ENCODE measurements at places on chromosomes 6 and 20.

GRCh38 chr6:143333081-143333480, 117.4 kb downstream of the ADAT2 start:
- DNase-seq = no peak

DNA sequence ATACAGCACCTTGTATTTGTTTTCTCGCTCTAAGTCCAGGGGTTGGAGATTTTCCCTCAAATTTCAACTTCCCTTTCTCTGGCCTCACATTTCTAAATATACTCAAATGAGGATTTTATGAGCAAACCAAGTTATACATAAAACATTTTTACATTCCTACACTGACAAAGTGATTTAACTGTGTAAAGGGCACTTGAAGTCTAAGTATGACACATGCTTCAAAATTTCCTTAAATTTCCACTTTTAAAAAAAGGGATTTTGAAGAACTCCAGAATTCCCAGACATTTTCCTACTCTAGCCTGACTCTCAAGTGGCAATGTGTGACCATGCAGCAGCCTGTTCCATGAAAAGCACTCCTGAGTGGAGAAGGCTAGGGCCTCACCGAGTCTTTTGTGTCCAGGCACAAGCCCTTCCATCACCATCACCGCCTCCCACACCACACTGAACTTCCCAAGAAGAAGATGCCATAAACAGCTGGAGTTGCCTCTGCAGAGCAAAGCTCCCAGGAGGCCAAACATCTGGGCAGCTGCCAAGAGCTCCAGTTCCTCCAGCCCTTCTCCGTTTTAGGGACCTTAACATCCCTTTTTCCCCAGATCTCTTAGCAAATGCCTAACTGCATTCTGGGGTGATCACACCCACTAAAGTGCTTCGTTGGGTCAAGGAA, 68.9 kb downstream of the NCR2 start:
- DNase-seq = no peak

DNA sequence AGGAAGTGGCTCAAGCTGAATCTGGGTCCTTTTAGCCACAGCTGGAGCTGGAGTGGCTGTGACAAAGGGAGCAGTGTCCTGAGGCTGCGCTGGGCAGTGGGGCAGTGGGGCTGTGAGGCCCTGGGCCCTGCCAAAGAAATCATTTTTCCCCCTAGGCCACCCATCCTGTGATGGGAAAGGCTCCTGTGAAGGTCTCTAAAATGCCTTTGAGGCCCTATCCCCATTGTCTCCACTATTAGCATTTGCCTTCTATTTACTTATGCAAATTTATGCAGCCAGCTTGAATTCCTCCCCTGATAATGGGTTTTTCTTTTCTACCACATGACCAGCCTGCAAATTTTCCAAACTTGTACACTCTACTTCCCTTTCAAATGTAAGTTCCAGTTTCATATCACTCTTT, 539.2 kb downstream of the MEI4 start:
- no peak for DNase-seq

DNA sequence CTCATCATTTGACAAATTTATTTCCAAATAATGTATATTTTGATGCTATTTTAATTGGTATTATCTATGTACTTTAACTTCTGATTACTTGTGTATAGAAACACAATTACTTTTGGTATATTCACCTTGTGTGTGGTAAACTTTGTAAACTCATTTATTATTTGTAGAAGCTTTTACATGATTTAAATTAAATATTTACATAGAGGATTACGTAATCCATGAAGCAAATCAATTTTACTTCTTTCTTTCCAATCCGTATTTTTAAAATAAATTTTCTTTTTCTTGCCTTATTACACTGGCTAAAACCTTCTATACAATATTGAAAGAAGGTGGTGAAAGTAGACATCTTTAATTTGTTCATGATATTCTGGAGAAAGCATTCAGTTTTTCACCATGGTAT, 540.2 kb downstream of the MMUT start:
- DNase-seq = no peak

DNA sequence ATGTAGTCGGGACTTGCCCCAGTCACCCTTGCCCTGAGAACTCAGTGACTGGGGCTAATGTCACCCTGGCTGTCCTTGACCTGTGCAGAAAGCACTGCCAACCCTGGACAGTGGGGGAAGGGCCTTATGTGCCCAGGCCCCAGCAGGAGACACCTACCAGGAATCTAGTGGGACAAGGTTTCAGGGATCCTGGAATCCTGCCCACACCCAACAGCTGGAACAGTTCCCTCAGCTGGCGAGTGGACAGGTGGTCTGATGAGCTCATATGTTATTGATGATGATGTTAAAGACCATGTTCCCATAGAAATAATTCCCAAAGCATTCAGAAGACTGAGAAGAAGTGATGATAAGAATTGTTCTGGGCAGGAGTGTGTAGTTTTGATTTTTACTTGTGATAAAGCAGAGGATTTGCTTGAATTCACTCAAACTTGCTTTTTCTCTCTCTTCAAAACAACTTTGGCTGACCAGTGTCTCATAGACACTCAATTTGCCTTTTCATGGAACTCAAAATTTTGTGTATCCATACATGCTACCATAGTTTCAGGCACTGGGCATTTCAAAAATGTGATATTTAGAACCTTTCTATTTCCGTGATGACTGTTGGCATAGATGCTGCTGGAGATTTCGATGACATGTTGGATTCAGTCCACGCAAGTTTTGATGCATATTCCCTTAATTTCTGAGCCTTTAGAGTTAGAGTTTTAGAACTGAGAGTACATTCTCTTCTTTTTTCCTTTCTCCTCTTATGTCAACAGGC, 79.3 kb downstream of the SLC22A3 start:
- DNase-seq = no peak

- DNase-seq = no peak
These were observed 15.6 kb downstream of the JAG1 start for GRCh38 chr20:10658051-10658823.

- no peak for DNase-seq
These were observed 72.0 kb downstream of the DST start for GRCh38 chr6:56570413-56571359.

DNA sequence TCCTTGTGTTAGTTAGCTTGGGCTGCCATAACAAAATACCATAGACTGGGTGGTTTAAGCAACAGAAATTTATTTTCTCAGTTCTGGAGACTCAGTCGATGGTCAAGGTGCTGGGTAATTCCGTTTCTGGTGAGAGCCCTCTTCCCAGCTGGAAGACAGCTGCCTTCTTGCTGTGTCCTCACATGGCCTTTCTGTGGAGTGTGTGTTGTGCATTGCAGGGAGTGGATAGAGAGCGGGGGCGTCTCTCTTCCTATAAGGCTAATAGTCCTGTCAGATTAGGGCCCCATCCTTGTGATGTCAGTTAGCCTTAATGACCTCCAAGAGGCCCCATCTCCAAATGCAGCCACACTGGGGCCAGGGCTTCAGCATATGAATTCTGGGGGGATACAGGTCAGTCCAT, 19.2 kb downstream of the CHMP4B start:
- DNase-seq = no peak

GRCh38 chr6:152973916-152974315, 8.9 kb downstream of the FBXO5 start:
- DNase-seq = no peak

DNA sequence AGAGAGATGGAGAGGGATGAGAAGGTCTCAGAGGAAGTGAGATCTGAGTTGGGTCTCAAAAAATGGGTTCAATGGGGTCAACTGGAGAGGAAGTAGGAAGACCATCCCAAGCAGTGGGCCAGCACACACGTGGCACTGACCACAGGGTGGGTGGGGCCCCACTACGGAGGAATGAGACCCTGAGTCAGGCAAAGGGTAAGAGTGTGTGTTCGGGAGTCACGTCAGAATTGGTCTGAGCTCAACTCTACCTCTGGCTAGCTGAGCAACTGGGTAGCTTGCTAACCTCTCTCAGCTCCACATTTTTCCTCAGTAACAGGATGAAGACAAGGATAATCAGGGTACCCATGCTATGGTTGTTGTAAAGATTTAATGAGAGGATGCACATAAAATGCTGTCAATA, 79.0 kb downstream of the TRERF1 start:
- DNase-seq = no peak

- DNase-seq = no peak
These were observed 116.5 kb downstream of the SCML4 start for GRCh38 chr6:107707346-107708275.

Measured in stimulated activated CD4-positive, alpha-beta T cell treated with anti-CD3 and anti-CD28 coated beads, Interleukin-1b, Interleukin-23, amount 100 ng/mL, for 4 hours (primary cell).